Gastrocnemius medialis (tissue), 4 donors: ENCODE measurements at places on chromosomes 3 and 15.

- H3K4me3 ChIP-seq = no peak overlapping the region
- H3K27ac ChIP-seq = no peak overlapping the region
- no peaks in the 10 kb centered on the region for H3K36me3 ChIP-seq
- no peaks in the 10 kb centered on the region for H3K4me1 ChIP-seq
- no peak for DNase-seq
Observed at GRCh38 chr3:42822828-42823227, 13.6 kb downstream of the ACKR2 start.

- H3K27ac ChIP-seq = no peak overlapping the region
- H3K27me3 ChIP-seq = no peaks in the 10 kb centered on the region
- H3K4me1 ChIP-seq = no peaks in the 10 kb centered on the region
Observed at GRCh38 chr15:51331141-51331540, 7.3 kb downstream of the CYP19A1 start.

DNA sequence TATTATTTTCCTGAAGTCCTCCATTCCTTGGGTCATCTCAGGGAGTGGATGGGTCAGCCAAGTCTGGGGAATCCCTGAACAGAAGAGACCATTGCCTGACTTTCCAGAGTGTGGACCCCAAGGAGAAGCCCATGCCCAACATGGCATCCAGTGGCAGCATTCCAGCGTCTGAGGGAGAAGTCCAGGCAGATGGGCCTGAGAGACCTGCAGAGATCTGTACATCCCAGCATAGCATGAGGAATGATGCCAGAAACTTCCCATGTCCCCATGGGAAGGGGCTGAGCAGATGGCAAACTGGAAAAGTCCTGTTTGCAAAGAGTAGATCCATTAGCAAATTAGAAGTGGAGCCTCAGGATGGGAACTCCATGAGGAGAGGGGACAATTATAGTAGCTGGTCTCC, 17.6 kb upstream of the COLQ start:
- no peak overlapping the region for H3K27ac ChIP-seq
- no peak for DNase-seq
- H3K4me1 ChIP-seq = peaks cover 12% of the 10 kb centered on the region

DNA sequence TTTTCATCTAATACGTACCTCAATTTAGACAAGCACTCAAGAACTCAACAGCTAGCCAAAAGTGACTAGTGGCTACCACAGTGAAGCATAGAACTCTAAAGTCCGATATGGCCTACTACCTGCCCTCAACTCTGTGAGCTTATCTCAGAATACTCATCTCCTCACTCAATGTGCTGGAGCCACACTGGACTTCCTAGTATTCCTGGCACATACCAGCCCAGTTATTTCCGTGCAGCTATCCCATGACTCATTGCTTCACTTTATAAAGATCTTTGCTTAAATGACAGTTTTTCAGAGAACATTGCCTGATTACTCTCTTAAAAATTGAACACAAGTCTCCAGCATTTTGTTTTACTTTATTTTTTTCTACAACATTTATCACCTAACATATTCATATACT, 524.7 kb downstream of the PYDC2 start:
- no peaks in the 10 kb centered on the region for H3K27me3 ChIP-seq
- no peak overlapping the region for H3K4me3 ChIP-seq
- H3K27ac ChIP-seq = no peak overlapping the region
- H3K4me1 ChIP-seq = no peaks in the 10 kb centered on the region

DNA sequence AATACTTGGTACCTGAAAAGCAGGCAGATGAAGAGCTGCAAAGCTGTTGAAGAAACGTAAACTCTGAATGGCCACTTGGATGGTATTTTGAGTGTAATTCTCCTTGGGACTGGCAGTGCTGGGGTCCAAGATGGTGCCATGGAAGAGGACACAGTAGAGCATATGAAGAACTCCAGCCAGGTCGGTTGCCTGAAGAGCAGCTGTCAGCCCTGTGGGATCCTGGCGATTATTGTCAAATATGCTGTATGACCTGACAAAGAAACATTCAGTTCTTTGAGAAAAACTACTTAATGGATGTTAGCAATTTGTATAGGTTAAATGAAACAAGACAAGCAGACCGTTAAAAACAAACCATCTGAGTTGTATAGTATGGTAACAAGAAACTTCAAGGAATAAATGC, 44.8 kb downstream of the ISL2 start:
- H3K4me1 ChIP-seq = no peaks in the 10 kb centered on the region
- H3K4me3 ChIP-seq = no peak overlapping the region
- no peak overlapping the region for H3K27ac ChIP-seq
- H3K27me3 ChIP-seq = no peaks in the 10 kb centered on the region
- no peak for DNase-seq
- H3K36me3 ChIP-seq = peaks cover 6% of the 10 kb centered on the region
